Activated CD4-positive, alpha-beta T cell treated with anti-CD3 and anti-CD28 coated beads, Interleukin-2, amount 10 ng/mL, durations not matched to agents 7 days and 5 days (primary cell): ENCODE measurements at places on chromosomes 6 and 20.

DNA sequence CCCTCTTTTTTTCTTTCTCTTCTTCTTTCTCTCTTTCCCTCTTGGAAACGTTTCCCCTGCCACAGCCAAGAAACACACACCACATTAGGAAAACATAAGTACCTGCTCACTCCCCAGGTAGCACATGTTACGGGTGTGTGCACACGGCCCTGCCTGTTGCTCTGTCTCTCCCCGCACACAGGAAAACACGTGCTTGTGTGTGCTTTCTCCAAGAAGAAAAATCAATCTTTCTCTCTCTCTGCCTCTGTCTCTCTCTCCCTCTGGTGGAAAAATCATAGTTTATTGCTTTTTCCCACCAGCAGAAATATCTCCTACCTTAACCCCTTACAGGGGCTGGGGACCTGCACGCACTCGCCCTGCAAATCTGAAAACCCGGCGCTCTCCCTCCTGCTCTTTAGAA is 102.3 kb downstream of the EDN3 start:
- peak; percentile 40 for DNase-seq

DNA sequence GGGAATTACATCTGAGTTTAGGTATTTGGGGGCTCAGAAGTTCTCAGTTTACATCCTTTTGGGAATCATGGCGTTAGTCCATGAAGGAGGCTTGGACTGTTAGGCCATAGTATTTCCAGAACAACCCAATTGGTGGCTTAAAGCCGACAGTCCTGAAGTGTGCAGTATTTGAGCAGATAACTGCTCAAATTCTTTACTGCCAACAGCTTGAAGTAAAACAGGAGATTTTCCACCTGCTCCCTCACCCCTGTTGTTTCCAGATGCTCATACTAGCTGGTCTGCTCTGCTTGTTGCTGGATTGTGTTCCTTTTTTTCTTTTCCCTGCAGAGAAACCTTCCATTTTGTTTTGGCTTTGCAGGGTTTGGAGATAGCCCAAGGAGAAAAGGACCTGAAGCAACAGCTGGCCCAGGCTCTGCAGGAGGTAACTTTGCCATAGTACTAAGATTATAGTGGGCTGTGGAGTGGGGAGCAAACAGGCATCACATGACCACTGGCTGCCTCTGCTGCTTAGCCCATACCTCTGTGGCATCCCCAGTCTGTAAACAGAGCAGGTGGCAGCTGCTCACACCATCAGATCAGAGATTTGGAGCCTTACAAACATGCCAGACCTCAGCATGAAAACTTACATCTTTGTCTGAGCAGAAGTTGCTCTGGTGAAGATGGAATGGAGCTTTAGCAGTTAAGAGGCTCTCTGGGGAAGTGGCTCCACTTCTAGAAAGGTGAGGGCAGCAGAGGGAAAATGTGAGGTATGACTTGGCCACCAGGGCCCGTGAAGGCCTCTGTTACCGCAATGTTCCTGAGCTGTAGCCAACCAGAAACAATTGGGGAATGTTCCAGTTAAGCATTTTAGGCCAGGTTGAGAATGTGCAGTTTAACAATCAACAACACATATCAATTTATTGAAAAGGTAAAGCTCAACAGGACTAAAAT is 17.6 kb downstream of the RNF8 start:
- no peak for DNase-seq

DNA sequence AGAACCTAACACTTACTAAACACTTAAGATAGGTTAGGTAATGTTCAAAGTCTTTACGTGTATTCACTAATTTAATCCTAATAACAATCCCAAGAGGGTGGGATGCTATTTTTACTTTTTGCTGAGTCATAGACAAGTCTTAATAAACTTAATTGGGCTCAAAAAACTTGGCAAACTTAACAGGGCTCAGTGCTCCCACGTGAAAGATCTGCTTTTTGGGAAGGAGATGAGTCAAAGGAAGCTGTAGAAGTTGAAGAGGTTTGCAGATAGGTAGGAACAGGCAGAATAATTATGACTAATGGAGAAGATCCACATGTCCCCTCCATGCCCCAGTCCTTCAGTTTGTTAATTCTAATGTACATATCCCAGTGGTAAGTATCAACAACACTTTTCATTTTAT is 44.5 kb upstream of the STMND1 start:
- DNase-seq: no peak

GRCh38 chr20:17140894-17141293 is 85.9 kb upstream of the PCSK2 start:
- no peak for DNase-seq

- no peak for DNase-seq
Measured at GRCh38 chr6:116877743-116878142, 701 bp downstream of the RFX6 start.

DNA sequence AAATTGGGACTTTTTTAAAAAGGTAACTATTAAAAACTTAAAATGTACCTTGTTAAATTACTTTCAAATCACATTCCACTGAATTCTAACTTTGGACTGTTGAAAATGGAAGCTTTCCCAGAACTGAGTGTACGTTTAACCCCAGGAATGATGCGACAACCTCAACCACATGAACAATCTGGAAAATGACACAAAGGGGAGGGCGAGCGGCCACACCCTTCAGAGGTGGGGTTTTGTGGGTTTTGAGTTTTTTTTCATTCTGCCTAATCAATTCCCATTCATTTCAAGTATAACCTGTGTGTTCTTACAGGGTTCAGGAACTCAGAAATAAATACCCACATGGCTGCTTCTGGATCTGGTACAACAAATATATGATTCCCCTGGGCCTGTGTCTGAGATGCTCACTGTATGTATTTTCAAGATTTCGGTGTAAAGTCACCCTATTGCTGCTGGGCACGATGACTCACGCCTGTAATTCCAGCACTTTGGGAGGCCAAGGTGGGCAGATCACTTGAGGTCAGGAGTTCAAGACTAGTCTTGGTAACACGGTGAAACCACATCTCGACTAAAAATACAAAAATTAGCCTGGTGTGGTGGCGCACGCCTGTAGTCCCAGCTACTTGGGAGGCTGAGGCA is 21.6 kb downstream of the CNKSR3 start:
- no peak for DNase-seq

DNA sequence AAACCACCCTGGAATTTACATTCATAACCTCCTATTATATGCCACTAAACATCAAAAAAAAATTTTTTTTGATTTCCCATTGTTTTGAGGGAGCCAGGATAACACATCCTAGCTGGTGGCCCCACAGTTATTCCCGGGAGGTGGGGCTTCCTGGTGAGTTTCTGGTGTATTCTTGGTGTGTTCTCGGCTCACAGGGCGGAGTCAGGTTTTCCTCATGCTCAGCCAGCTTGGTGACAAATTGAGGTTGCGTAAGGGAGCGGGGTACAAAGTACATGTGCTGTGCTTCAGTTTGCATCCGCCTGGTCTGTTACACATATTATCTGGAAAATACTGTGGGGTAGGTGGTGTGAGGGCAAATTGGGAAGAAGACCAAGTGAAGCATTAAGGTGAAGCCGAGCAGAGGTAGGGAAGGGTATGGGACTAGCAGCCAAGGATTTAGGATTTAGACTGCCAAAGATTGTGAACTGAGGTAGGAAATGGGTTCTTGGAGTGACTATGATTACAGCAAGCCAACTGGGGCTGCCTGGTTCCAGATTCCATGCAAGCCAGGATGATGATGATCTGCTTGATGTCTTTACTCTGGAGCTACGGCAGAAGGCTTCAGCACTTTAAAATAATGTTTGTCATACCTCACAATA is 46.2 kb upstream of the EEF1A1 start:
- no peak for DNase-seq

GRCh38 chr6:53353624-53354023 is 4.9 kb upstream of the ELOVL5 start:
- DNase-seq: no peak

- no peak for DNase-seq
Measured at GRCh38 chr20:62985444-62985778, 21.4 kb downstream of the BHLHE23 start.

- DNase-seq: no peak
Measured at GRCh38 chr20:40657526-40657925, 31.5 kb downstream of the MAFB start.

- DNase-seq: no peak
Measured at GRCh38 chr20:41205313-41205712, 68.0 kb downstream of the PLCG1 start.

DNA sequence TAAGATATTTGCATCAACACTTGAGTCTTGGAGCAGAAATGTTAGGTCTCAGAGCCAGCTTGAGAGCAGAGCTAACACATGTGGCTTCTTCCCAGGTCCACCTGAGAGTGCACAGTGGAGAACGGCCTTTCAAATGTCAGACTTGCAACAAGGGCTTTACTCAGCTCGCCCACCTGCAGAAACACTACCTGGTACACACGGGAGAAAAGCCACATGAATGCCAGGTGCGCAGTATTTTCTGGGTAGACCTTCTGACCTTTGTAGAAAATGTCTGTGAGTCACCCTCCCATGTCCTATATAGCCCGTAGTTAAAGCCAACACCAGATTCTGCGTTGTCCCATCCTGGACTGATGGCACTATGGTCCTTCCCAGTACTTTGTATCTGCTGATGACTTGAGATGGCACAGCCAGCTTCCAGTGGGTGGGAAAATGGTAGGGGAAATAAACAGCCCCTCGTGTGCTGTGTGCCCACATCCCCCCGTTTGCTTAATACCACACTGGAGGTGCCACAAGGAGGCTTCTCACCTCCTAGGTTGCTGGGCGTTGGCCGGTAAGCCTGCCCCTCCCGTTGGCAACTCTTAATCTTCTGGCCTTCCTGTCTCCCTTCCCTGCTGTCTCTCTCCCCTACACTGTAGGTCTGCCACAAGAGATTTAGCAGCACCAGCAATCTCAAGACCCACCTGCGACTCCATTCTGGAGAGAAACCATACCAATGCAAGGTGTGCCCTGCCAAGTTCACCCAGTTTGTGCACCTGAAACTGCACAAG is 20.3 kb downstream of the PRDM1 start:
- DNase-seq: no peak

DNA sequence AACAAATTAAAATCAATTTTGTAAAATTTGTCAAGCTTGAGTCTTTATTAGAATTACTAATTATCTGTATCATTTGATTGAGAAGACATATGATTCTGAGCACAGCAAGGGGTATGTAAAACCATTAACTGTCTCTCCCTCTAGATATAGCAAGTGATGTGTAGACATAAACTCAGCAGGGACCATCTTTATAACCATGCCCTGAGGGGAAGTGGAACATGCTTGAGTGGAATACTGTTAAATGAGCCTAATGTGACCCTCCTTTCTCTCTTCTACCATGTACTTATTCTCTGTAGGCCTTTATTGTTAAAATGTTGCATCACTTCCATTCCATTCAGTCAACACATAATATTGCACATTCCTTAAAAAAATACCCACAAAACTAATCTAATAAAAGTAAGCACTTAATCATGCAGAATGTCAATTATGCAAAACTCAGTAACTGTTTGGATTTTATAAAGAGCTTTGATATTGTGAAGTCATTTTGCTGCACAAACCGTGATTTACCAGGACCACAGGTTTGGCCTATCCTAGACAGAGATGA is 896.6 kb upstream of the MANEA start:
- no peak for DNase-seq

- DNase-seq: no peak
Measured at GRCh38 chr20:53840532-53840931, 229.9 kb downstream of the BCAS1 start.

DNA sequence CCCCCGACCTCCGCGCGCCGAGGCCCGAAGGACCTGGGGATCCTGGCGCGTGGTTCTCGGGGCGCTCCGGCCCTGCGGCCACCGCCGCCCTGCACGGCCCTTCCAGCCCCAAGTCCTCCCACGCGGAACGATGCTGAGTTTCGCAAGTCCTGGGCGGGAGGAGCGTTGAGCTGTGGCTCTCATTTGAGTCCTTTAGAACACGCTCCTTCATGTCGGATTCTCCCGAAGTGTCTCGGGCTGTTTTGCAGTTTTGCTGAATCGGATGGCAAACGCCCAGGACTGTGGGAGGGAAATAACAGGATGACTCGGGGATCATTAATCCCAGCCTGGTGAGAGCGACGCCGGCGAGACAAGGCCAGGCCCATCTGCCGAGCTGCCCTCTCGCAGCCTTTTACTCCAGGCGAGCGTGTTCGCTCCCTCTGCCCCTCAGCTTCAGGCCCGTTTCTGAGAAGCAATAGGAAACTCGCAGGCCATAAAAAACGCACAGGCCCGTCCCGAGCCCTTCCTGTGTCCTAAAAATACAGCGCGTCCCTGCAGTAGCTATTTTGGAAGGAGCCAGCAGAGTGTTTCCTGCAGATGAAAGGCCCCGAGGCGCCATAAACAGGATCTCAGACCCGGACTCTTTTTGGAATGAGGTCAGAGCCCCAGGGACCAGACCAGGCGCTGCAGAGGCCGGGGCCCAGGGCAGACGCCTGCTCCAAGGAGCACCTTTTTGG is 153.5 kb downstream of the DLL1 start:
- no peak for DNase-seq

DNA sequence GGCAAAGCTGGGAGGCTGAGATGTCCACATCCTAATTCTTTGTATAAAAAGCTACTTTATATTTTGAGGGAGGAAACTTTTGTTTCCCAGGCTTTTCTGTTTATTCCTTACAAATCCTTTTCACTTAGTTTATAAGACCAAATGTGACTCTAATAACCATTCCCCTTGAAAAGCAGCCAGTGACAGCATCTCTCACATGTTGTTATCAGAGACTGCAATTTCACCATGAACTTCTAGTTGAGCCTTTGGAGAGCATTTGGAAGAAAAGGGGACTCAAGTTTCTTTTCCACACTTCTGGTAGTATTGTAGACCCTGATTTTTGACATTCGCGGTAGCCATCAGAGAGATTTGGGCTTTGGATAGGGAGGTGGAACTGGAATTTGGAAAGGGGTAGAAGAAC is 215.8 kb downstream of the RNF144B start:
- no peak for DNase-seq

- DNase-seq: no peak
Measured at GRCh38 chr20:37673444-37673843, 20.4 kb upstream of the CTNNBL1 start.

DNA sequence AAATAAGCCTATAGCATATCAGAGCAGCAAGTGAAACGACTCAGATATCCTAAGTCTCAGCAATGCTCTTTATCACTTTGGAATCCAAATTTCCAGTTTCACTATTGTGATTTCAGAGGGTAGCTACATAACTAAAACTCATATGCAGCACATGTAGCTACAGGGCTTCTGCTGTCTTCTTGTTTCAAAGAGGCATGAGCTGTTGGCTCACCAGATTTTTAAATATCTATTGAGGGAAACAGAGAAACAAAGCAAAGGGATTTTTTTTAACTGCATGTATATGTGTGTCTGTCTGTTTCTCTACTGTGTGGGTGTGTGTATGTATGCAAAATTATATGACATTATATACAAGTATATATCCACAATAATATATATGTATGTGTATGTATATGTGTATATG is 258.4 kb downstream of the HDGFL1 start:
- DNase-seq: no peak

DNA sequence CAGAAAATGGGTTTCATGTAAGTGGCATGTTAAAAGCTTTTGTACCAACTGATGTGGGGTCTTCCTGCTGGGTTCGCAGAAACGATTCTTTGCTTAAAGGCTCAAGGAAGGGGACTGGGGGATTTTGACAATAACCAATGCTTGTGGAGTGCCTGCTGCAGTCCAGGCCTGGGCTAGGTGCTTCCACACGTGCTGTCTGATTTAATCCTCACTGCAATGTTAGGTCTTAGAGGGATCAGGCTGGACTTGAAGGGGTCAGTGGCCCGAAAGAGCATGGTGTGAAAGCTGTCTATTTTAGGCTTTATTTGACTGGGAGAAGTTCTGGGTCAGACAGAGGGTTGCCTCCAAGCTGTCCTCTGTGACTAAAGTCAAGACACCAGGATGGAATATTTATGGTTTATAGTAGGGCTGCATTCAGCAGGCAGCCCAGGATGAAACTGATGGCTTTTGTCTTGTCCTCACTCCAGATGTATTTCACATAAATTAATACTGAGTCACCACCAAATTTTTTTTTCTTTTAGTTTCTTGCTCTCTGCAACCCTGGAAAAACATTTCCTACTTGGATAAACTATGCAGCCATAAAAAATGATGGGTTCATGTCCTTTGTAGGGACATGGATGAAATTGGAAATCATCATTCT is 219.1 kb downstream of the ZMYND8 start:
- DNase-seq: no peak
